ENCODE measurements at places on chromosomes 11 and 22.

- no peak for DNase-seq
Measured at GRCh38 chr11:27414644-27415043, 51.6 kb upstream of the CCDC34 start.

GRCh38 chr22:18111759-18112330 lies 1.2 kb downstream of the TUBA8 start:
- no peak for DNase-seq

DNA sequence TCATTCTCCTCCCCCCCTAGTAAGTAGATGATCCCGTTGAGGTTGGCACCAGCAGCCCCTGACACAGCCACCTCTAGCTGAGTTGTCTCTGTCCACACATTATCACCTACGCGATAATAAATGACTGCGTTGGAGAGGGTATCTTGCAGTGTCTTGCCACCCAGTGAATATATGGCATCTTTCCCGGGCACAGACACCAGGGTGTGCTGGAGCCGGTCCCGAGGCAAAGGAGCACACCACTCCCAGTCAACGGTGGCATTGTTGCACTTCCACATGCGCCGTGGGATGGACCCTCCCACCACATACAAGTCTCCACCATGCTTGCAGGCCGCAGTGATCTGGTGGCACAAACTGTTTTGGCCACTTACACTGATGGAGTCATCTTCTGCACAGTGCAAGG lies 5.4 kb downstream of the KBTBD4 start:
- no peak for DNase-seq

DNA sequence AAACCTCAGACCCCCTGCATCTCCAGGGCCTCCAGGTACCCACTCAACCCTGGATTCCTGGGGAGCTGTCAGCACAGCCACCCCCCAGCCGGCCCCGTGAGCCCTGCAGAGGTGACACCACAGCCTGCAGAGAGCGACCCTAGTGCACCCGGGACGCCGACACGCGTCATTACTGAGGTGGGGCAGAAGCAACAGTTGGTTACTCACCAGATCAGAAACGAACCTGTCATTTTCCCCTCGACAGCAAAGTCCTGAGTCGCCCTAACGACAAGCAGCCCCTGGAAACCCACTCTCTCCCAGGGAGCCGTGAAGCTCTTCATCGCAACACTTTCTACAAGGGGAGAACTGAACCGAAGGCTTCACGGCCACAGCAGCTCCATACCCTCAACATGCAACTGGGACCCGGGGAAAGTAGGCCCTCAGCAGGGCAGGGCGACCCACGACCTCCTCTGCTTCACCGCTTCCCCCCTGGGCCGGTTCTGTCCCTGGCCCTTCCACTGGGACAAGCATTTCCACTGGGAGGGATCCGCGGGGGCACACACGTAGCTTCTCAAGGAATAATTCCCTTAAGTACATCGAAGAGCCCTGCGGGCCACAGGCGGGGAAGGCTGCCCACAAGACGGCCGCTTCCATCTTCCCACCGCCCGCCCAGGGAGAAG lies 1.6 kb downstream of the BRD1 start:
- DNase-seq: peak; percentile 45

DNA sequence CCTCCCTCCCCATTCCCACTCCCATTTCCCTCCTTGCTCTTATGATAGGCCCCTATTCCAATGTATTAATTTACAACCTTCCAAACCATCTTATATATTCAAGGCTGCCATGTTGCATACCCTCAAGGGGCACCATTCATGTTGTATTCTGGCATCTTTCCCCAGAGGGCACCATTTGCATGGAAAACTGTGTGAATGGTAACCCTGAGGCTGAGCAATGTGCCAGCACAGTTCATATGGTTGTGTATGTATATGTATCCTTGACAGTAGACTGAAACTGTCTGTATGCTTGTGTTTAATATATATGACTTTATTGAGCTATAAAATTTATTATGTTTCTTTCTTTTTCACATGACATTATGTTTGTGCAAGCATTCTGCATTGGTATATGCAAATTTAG lies 7.3 kb downstream of the RASSF10 start:
- DNase-seq: no peak

GRCh38 chr22:28813772-28814518 lies 13.6 kb upstream of the XBP1 start:
- no peak for DNase-seq

GRCh38 chr22:22789233-22789921 lies 98.2 kb upstream of the IGLL5 start:
- no peak for DNase-seq

Measured in activated CD8-positive, alpha-beta memory T cell treated with anti-CD3 and anti-CD28 coated beads for 48 hours (primary cell).